Activated CD4-positive, alpha-beta T cell treated with anti-CD3 and anti-CD28 coated beads for 4 hours (primary cell): ENCODE measurements at places on chromosomes 4 and X.

- no peak for DNase-seq
Measured at GRCh38 chr4:41644288-41644914, 104.1 kb downstream of the PHOX2B start.

DNA sequence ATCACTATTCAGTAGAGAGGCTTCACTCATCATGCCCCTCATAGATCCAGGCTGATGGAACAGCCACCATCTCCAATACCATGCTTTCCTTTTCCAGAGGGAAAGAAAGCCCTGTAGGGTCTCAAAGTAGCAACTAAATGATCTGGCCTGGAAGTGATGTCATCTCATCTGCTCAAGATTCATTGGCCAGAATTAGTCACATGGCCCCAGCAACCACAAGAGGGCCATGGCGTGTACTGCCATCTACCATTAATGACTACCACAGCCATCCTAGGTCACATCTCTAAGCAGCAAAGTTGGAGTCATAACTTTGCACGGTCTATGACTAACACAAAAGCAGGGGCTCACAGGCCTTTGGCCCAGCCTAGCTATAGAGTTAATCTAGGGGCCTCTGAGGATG, 194.8 kb downstream of the KIT start:
- no peak for DNase-seq

- no peak for DNase-seq
Measured at GRCh38 chrX:79604364-79604763, 237.2 kb upstream of the ITM2A start.

DNA sequence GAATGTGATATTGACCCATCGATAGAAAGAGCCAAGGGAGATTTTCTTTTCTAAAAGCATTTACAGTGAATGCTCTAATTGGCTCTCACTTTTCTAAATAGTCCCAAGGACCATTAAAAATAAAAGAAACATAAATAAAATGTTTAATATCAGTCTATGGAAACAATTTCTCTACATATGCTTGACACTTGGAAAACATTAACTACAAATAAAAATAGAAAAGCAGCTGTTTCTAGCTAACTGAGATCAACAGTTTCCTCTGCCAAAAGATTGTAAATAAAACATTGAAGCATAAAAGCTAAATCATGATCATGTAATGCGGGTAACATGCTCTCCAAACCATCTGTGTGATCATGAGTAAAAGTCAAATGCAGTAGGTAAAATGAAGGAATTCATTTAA, 49.7 kb downstream of the CORIN start:
- no peak for DNase-seq

DNA sequence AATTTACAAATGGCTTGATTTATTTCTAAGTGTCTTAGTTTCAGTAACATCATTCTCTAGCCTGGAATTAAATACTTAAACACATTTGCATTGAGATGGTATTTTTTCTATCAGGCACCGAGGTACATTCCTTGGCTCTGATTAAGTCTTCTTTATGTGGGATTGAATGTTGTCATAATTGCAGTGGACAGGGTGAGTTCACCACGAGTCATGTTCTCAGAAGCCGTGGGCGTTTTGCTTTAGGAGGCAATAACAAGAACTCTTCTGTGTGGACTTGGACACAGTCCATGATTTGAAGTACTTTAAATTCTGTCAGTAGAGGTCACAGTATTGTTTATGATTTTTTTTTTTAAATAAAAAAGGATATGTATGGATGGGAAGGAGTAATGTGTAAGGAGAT, 57.1 kb upstream of the EFHC2 start:
- peak; percentile 16 for DNase-seq

GRCh38 chr4:41933997-41934503, 1.2 kb upstream of the TMEM33 start:
- no peak for DNase-seq

- no peak for DNase-seq
Measured at GRCh38 chr4:170007113-170007512, 19.1 kb downstream of the MFAP3L start.
